Colonic mucosa (tissue), 4 donors: ENCODE measurements at places on chromosomes 1 and 21.
A peak's percentile ranks its signal among the peaks of the same experiment; 100 is the strongest.

GRCh38 chr21:39686646-39687468 lies 58.1 kb upstream of the IGSF5 start:
- DNase-seq: peak; percentile 78

- DNase-seq: no peak
These were observed 41.9 kb upstream of the PLA2G5 start for GRCh38 chr1:20028125-20028524.

DNA sequence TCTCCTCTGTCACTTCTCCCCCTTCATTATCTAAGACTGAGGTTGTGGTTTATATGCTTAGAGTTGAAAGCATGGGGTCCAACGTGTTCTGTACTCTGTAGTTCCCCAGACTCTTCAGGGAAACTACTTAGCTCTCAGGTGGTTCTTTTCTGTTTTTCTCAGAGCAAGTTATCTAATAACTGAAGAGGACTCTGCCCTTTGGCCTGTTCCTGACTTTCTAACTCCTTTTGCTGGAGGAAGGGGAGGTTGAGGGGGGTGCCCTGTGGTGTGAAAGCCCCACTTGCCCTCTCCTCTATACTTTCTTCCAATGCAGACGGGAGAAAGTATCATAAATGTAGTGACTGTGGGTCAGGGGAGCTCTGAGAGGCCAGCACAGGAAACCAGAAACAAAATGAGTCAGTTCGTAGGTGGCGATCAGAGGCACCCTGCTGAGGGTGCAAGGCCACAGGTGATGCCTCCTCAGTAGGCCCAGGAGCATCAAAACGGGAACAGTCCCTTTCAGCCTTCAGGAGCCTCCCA lies 5.0 kb downstream of the SLC25A44 start:
- DNase-seq: no peak

- peak; percentile 16 for DNase-seq
These were observed 81.2 kb upstream of the F3 start for GRCh38 chr1:94622757-94623156.

GRCh38 chr1:159556931-159557369 lies 21.1 kb upstream of the OR10J5 start:
- no peak for DNase-seq

- peak; percentile 36 for DNase-seq
These were observed 87.4 kb downstream of the FASLG start for GRCh38 chr1:172746091-172746949.

- DNase-seq: no peak
These were observed 297.7 kb downstream of the PTPRC start for GRCh38 chr1:198936371-198937083.

GRCh38 chr1:206421616-206422340 lies 48.5 kb upstream of the IKBKE start:
- DNase-seq: no peak
